NCI-H2227 treated with DMSO at 0.1 percent for 48 hours (cell line): ENCODE measurements at places on chromosomes 1 and 21.

DNA sequence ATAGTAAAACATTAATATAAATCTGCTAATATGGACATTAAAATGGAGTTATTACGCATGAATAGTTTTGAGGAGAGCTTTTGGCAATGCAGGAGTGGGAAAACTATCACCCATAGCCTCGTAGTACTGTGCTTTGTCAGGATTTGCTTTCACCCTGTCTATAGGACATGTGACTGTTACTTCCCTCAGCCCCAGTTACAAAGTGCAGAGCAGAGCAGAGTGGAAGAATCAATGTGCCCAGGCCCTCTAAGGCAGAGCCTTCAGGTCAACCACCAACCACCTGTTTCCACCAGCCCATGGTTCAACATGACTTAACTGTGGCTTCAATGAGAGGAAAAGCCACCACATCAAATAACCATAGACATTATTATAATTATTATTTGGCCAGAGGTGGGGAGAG, 68.9 kb upstream of the C8B start:
- no peak for DNase-seq

DNA sequence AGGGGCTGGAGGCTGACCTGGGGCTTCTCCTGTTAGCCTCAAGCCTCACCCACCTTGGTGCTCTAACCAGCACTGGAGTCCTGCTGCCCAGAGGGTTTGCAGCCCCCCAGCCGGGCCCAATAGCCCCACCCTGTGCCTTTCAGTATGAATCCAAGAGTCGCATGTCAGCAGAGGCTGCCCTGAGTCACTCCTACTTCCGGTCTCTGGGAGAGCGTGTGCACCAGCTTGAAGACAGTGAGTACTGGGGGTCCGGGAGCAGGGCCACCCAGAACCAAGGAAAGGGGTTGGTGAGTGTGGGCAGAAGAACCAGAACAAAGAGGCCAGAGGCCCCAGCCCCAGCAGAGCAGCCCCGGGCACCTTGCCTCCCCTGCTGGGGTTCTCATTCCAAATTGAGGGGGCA, 25.6 kb downstream of the CDK18 start:
- no peak for DNase-seq

DNA sequence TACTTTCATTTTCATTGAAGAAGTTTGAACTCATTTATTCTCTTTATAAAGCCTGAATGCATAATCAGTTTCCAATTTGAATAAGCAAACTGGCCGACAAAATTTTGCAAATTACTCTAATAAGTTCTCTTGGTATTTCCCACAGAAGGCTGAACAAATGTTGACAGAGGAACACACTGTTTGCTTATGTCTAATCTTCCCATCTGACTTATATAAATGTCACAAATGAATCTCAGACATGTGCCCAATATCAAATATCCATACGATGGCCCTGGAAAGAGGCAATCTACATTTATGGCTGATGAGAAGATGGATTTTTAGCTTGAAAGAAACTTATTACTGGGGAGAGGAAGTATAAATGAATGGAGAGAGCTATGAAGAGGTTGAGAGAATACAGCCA, 380.6 kb upstream of the ZRANB2 start:
- no peak for DNase-seq

DNA sequence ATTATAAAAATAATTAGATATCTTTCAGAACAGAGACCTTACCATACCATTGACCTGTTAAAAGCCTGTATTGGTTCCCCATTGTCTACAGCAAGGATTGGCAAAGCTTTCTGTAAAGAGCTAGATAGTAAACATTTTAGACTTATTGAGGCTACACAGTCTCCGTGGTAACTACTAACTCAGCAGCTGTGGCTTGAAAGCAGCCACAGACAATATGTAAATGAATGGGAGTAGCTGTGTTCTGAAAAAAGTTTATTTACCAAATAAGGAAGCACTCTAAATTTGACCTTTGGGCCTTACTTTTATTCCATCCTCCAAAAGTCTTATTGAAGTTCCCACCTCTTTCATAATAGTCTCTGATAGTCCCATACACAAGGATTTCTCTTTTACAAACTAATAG, 39.7 kb downstream of the NUP210L start:
- DNase-seq, result no peak

- no peak for DNase-seq
Measured at GRCh38 chr21:10511116-10511515, 10.3 kb upstream of the TPTE start.

- DNase-seq, result no peak
Measured at GRCh38 chr1:228393811-228394570, 12.6 kb downstream of the TRIM11 start.
